NCI-H1417 treated with DMSO at 0.1 percent for 48 hours (cell line): ENCODE measurements at places on chromosomes 11 and 22.

DNA sequence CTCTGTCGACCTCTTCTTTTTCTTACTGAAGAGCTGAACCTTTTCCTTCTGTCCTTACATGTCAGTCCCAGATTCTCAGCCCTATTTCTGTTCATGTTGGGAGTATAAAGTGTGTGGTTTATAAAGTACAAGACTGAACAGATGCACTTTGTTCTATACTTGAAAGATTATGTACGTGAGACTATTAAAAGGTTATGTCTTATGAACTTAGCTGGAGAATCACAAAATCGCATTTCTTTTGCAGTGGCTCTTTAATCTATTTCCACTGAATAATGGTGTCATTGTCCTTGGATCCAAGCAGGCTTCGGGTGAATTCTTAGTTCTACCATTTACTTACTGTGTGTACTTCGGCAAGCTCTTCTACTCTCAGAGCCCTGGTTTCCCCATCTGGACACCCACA is 558.4 kb downstream of the TMEM135 start:
- DNase-seq = no peak

DNA sequence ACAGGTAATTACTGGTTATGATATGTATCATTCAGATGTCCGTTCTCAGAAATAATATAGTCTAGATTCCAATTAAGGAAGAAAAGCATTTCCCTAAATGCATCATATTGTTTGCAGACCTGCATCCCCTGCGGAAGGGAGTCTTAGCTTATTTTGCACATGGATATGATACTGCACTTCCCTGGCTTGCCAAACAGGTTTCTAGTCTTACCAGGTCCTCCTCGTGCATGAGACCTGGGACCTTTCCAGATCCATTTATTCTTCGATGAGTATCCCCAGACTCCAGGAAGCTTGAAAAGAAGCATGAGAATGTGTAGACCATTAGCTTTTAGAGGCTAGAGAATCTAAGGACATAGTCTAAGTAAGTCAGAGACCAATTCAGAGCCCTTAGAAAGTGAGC is 30.6 kb downstream of the CYB5R2 start:
- no peak for DNase-seq

DNA sequence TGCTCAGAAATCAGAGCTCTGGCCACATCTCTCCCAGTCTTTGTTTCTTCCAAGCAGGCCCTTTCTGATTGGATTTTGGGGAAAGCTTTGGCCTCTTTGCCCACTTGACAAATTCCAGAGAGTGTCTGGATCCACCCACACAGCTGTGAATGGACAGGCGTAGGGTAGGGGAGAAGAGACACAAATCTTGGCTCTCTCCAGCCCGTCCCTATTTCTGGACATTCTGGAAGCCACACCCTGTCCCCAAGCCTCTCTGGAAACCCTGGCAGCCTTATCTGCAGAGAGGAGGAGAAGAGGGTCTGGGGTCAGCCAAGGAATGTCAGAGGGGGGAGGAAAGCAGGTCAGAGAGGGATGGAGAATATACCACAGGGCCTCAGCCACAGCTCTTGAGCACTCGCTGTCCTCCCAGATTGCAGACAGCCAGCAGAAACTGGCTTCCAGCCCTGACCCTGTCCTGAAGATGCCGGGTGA is 59.5 kb upstream of the WNT11 start:
- DNase-seq = no peak

DNA sequence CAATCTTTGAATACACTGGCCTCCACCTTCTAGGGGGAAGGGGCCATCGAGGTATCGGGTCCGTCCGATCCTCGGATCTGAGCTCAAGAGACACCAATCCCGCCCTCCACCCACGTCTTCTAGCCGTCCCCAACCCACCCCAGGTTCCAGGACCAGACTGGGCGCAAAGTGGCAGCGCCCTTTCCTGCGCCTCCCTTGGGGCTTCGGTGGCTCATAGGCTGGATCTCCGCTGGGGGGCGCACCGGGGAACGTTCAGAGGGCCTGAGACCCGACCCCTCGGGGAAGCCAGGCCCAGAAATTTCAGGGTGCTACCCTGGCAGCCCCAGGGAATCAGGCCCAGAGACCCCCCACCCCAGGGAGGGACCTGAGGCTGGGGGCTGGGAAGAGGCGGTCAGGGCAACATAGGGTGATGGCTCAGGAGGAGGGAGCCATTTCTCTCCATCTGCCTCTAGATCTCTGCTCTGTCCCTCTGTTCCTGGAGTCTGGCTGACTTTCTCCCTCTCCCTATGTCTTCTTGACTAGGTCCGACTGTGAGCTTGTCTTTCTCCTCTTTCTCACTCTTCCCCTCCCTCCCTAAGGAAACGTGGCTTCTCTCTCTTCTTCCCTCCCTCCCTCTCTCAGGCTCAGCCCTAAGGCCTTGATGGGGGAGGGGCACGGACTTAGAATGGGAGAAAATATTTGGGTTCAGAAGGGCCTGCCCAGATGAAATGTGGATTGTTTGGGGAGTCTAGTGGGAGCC is 1.1 kb downstream of the CREB3L1 start:
- DNase-seq = no peak

- no peak for DNase-seq
Observed at GRCh38 chr22:41625577-41625976, 4.5 kb downstream of the XRCC6 start.

- DNase-seq = no peak
Observed at GRCh38 chr11:78691215-78691614, 116.6 kb upstream of the NARS2 start.

GRCh38 chr11:114956566-114956965 is 278.2 kb downstream of the NXPE2 start:
- DNase-seq = no peak

- no peak for DNase-seq
Observed at GRCh38 chr22:29762263-29762662, 4.5 kb downstream of the ZMAT5 start.

DNA sequence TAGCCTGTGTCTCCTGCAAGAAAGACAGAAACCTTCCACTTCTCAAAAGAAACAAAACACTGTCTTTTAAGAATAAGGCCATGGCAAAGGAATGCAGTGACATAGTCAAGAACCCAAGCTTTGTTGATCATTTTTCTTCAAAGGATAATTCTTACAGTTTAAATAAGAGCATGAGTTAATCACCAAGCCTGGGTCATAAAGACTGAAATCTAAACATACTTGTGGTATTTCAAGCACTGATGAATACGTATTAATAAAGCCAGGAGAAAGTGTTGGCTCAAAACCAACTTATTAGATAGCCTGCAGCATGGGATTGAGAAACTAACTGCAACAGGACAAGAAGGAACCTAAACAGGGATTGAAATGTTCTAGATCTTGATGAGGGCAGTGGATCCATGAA is 143.3 kb upstream of the MTNR1B start:
- no peak for DNase-seq

DNA sequence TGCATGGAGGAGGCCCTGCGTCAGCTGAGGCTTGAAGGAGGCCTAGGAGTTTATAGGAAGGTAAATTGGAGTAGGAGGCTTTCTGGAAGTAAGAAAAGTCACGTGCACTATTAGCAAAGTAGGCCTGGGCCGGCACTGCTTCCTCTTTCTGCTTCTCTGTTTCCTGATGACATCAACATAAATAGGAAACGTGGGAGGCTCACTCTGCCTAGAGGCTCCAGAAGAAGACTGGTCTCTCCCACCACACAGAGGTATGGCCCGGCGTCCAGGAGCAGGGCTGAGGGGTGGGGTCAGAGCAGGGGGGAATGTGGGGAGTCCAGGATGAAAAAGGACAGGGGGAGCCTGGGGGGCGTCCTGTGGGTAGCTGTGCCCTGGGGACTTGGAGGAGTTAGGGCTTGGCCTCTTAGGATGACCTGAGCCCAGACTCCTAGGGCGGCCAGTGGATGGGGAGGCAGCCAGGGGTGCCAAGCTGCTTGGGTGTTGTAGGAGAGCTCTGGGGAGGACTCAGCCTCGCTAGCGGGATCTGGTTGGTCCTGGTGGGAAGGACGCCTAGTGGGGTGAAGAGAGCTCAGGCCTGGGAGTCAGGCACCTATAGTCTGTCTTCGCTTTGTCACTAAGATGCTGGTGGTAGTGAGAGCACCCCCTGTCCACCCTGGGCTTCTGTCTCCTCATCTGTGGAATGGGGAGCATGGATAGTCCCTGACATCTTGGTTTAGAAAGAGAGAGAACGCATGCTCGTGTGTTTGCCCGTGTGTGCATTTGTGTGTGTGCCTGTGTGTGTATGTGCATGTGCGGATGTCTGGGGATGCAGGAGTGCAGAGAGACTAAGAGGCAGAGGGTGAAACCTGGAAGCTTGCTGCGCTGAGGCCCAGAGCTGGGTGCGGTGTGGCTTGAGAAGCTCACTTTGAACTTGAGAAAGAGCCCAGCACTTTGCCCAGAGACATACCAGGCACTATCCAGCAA is at the start of gene CSF2RB:
CSF2RB (plus strand) TSS at position 202 of the 963 bp plus-strand sequence. CDS start 8,580 bp downstream, outside the sequence.
- no peak for DNase-seq

- DNase-seq = no peak
Observed at GRCh38 chr11:2217211-2218030, 45.8 kb upstream of the TH start.

DNA sequence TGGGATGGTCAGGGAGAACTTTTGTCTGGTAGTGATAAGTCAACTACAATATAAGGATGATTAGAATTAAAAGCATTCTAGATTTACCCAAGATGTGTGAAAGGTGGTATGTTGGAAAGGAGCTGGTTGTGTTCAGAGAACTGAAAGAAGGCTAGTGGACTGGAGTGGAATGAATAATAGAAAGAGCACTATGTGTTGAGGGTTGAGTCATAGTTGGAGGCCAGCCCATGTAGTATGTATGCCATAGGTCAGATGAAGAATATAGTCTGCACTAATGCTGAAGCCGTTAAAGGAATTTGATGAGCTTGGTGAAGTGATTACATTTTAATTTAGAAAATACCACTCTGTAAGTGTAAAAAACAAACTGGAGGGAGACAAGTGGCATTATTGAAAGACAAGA is 514.1 kb downstream of the CNTN5 start:
- no peak for DNase-seq

GRCh38 chr11:8442301-8442700 is 151.7 kb downstream of the STK33 start:
- DNase-seq = no peak

GRCh38 chr11:104127828-104128227 is 36.1 kb downstream of the PDGFD start:
- DNase-seq = no peak

DNA sequence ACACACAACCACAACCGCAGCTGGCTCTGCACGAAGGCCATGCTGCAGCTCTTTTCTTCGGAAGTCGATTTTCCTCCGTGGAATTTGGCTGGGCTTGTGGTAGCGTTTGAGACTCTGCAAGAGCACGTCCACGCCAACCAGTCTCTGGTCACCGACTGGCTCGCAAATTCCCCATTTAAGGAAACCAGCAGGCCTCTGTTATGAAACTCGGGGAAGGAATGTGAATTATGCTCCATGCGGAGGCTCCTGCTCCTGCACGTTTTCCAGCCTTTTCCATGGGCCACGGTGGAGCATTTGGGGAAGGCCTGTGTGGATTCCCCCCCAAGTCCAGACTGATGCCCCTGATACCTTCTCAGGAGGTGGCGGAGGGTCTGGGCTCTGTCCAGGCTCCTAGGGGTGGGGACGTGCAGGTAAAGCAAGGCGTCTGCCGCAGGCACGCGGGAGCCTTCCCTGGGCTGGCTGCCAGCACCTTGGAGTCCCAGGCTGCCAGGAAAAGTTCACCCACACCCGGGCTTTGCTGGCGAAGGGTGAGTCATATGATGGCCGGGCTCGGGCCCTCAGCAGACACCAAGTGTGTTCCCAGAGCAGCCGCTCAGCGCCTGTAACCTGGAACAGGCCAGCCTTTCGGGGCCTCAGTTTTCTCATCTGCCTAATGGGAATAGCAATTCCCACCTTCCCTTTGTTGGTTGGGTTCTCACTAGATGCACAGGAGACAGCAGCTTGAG is 41.9 kb downstream of the LRP5 start:
- DNase-seq = no peak

DNA sequence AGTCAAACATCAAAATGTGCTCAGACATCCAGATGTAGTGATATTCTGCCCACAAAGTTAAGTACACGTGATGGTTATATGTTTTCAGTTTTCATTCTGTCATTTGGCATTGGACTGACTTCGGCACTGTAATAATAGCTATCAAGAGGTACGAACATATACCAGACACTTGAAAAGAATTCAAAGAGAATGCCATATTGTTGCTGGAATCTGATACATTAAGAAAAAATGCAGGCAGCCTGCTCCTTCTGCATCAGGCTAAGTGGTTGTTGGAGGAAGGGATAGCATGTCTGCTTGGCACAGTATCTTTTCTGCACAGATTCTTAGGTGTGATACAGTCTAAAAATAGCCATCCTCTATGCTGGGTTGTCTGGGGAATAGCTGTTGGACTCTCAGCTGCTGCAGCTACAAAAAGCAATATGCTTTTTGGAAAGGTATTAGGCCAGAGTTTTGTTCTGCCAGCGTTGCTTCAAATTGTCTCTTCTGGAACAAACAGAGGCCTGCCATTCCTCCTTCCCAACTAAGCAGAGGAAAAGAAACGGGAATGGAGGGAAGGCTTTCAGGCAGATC is 892.6 kb downstream of the TBC1D22A start:
- no peak for DNase-seq

- no peak for DNase-seq
Observed at GRCh38 chr11:64763526-64764039, 3.8 kb upstream of the PYGM start.

GRCh38 chr11:108824545-108824944 is 159.7 kb downstream of the DDX10 start:
- no peak for DNase-seq

- no peak for DNase-seq
Observed at GRCh38 chr22:17009640-17010291, 1.7 kb upstream of the GAB4 start.

DNA sequence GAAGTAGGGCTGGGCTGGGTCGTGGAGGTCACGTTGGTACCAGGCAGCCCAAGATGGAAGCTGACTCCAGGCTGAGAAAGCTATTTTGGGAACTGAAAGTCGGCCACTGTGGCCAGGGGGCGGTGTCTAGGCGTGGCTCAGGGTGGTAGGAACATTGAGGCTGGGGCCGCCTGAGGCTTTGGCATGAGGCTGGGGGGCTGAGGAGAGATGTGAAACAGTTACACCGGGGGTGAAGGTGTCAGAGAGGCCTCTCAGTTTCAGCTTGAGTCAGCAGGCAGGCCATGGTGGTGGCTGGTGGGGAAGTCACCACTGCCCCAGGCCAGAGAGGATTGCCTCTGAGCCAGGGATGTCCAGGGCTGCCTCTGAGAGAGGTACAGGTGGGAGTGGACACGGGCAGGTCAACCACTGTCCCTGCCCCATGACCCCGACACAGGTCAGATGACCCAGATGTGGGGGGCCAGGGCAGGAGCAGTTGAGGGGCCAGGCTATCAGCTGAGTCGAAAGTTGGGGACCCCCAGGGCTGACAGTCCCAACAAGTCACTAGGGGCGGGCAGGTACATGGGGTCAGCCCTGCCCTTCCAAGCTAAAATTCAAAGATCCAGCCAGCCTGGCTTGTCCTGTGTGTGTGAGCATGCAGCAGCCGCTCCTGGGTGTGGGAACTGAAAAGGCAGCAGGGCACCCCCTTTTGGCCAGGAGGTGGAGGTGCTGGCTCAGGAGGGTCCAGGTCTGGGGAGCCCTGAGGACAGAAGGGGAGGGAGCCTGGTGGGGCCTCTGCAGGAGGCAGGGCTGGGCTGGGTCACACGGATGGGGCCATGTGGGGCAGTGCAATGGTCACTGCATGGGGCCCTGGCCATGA is 7.2 kb downstream of the KCNK7 start:
- no peak for DNase-seq

DNA sequence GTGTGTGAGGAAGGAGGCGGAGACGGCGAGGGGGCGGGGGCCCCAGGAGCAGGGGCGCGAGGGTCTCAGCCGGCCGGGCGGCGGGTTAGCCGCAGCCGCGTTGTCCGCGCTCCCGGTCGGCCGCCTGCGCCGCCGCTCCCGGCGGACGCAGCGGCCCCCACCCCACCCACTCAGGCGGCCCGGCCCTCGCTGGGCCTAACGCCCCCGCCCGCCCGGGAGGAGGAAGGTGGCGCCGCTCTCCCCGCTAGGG is at the start of gene FCHSD2:
FCHSD2 (minus strand) TSS at position 191 of the 250 bp plus-strand sequence. CDS start 441 bp downstream, outside the sequence.
- DNase-seq = no peak

GRCh38 chr11:60905551-60906113 is 753 bp downstream of the PRPF19 start:
- no peak for DNase-seq
